Activated CD4-positive, alpha-beta T cell treated with anti-CD3 and anti-CD28 coated beads, Interleukin-2, amount 50 U/mL, for 16 hours (primary cell): ENCODE measurements at places on chromosomes 11 and 22.

DNA sequence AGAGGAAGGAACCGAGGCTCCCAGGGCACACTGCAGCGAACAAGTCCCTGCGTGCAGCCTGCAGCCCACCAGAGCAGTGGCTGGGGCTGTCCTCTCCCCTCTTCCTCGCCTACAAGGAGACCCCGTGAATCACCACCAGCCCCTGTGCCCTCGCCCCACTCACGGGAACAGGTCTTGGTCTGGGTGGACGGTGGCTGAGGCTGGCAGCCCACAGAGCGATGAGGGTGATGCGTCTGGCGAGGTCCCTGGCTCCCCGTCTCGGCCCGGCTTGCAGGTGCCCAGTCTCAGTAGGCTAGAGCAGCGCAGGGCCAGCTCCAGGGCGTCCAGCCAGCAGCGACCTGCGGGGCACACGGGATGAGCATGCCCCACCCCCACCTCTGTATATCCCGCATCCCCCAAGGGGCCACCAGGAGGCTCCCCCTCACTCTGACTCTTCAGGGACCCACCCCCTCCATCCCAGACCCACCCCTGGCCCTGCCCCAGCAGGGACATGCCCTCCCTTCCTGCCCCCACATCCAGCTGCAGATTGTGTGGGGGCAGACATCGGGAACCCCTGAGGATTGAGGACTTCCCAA is 50.5 kb upstream of the CARS1 start:
- no peak for DNase-seq

DNA sequence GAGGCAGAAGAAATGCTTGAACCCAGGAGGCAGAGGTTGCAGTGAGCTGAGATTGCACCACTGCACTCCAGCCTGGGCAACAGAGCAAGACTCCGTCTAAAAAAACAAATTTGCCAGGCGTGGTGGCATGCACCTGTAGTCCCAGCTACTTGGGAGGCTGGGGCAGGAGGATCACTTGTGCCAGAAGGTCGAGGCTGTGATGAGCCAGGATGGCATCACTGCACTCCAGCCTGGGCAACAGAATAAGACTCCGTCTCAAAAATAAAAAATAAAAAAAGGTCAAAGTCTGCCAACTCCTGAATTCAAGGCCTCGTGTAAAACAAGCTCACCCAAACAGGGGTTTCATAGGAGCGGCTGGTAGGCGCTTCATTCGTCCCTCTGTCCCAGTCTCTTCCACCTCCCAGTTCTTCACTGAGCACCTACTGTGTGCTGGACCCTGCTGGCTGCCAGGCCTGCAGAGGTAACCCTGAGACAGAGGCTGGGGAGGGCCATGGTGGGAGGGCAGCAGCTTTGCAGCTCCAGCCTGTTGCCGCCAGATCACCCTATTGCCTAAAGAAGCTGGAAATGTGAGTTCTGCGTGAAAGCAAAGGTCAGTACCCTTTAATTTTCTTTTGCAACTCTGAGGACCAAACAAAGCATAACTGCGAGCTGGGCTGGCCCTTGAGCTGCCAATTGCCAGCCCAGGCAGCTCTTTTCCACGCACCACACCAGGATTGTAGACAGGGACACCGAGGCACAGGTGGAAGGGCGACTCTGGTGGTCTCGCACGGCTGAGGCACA is 15.3 kb downstream of the RPL3 start:
- no peak for DNase-seq

DNA sequence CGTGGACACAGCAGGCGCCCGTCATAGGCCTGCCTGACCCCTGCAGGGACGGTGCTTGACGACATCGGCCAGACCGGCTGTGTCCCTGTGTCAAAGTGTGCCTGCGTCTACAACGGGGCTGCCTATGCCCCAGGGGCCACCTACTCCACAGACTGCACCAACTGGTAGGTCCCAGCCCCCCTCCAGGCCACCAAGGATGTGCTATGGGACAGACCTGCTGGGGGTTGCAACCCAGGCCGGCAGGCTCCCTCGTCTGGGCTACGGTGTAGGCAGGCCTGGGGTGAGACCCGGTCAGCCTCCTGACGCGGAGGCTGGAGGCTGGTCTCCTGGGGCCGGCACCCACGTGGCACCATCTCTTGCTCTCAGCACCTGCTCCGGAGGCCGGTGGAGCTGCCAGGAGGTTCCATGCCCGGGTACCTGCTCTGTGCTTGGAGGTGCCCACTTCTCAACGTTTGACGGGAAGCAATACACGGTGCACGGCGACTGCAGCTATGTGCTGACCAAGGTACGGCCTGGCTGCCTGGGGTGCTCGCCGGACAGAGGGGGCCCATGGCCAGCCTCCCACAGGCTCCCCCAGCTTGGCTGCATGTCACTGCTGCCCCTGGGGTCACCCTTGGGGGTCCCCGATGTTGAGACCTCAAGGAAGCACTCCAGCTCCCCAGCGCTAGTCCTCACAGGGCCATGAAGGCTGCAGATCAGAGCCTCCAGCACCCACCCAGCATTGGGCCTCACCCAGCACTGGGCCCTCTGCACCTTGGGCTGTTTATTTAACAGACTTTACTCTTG is 7.7 kb downstream of the MUC5AC start:
- DNase-seq, result no peak

DNA sequence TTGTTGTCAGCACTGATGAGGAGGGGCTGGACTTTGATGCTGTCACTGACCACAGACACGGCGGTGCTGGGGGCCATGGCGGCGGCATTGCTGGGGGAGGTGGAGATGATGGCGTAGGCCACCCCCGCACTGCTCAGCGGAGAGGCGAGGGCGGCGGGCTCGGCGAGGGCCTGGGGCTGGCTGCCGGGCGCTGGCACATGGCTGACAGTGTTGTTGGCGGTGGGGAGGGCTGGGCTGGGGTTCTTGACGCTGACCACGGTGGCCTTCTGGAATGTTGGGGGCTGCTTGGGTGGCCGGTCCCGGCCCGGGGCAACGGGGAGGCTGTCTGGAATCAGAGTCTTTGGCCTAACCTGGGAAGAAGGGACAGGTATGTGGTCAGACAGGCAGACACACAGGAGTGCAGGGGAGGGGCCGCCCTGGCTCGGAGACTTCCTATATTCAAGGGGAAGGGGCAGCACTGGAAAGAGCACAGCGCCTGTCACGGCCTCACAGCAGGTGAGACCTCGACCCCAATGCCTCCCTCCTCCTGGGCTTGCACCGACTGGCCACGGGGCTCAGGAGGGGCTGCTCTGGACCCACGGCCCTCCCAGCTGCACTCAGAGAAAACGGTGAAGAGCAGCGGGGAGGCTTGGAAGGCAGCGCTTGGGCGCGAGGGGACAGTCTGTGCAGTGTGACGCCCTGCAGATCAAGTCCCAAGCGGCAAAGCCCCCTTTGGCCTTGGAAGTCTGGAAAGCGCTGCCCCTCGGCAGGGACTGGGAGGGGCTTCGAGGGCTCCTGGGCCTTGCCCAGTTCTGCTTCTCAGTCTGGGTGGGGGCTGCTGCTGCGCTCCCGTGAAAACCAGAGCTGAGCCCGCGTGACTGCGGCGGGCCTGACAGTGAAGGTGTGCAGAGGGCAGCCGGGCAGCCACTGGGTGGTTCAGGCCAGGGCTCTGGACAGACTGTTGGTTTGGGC is 93.2 kb downstream of the PHF21B start:
- no peak for DNase-seq

DNA sequence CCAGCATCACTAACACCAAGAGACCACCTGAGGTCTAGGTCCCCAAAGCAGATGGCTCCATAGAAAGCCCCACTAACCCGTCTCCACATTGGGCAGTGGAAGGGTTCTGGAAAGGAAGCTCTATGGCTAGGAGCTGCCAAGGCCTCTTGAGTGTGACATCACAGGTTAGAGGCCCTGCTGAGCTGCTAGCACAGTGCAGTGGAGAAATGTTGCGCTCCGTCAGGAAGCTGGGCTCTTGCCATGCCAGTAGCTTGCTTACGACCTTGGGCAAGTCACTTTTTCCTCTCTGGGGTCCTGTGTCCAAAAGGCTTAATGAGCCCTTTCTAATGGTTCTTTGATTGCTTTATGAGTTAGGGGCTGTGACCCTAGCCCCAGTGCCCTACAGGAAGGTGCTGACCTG is 10.6 kb downstream of the PIK3IP1 start:
- DNase-seq, result no peak

GRCh38 chr22:44024288-44024921 is at the start of gene PARVB:
Gene PARVB (plus strand): TSS chr22:44024302. CDS start chr22:44024340, 38 bp downstream.
- peak; percentile 31 for DNase-seq

GRCh38 chr11:47050284-47050683 is 113.7 kb downstream of the CSTPP1 start:
- DNase-seq, result no peak

- DNase-seq, result no peak
Measured at GRCh38 chr11:2846056-2846455, 39.5 kb downstream of the CDKN1C start.

DNA sequence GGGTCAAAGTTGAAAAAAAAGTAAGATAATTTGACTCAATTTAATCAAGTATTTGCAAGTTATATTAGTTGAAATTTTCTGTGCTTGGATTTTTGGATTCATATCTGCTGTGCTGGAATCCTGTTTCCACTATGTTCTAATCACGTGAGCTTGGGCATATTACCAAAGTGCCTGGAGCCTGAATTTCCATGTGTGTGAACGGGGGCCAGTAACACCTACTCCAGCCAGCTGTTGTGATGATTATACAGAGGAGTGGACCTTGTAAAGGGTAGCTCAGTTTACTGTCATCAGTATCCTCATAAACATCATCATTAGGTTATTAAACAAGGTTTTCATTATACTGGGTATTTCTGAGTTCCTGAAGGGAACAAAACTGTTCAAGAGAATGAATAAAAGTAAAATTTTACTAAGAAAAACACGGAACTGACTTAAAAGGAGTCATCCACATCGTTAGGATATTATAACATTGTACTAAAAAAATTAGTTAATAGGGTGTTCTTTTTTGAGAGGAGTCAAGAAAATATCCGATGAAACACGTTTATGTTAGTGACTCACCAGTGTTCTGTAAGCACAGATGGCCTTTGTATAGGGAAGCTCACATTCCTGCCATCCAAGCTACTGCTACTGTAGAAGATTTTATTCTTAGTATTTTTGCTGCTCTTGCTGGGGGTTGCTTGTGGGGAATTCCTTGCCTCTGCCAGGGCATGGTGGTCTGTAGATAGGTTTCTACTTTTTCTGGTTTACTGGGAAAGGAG is 144.1 kb downstream of the ARHGAP42 start:
- no peak for DNase-seq

DNA sequence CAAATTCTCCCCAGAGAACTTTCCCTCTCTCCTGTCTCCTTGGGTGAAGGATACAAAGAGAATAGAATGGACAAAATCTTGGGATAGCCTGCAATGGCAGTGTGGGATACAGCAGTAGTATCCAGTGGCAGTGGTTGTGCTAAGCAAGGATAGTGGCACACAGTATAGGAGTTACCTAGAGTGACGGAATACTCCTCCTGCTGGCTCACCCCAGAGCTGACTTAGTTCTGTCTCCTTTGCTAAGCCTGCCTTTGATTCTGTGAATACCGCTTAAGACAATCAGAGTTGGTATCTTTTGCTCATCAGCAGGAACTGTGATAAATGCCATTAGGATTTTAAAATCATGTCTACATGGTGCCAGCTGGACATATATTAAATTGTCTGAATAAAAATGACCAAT is 404.3 kb downstream of the JRKL start:
- no peak for DNase-seq

DNA sequence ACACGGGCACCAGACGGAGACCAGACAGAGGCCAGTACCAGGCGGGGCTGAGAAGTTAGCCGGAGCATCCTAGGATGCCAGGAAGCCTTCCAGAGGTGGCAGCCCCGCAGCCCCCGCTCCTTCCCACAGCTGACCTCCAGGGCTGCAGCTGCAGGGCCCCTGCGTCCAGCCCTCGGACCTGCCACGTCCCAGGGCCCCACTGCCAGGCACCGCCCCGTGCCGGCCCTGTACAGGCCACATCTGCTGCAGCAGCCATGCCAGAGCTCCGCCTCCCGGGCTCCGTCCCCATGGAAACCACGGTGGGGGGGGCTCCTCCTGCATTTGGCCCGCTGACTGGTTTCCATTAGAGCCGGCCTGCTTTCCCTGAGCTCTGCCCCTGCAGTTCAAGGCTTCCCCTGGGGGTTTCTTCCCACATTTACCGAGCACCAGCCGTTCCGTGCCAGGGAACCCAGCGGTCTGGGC is 62.5 kb upstream of the PPARA start:
- DNase-seq, result no peak

- no peak for DNase-seq
Measured at GRCh38 chr11:111765320-111765983, 737 bp downstream of the PPP2R1B start.

- DNase-seq, result no peak
Measured at GRCh38 chr22:49357661-49358440, 469.8 kb downstream of the BRD1 start.

GRCh38 chr22:30356449-30357235 is at the start of the genes CCDC157 and SF3A1:
Gene CCDC157 (plus strand): TSS chr22:30357007. CDS start chr22:30366001, 8,994 bp downstream.
Gene SF3A1 (minus strand): TSS chr22:30356894. CDS start chr22:30356792, 102 bp downstream.
- peak; percentile 93 for DNase-seq

DNA sequence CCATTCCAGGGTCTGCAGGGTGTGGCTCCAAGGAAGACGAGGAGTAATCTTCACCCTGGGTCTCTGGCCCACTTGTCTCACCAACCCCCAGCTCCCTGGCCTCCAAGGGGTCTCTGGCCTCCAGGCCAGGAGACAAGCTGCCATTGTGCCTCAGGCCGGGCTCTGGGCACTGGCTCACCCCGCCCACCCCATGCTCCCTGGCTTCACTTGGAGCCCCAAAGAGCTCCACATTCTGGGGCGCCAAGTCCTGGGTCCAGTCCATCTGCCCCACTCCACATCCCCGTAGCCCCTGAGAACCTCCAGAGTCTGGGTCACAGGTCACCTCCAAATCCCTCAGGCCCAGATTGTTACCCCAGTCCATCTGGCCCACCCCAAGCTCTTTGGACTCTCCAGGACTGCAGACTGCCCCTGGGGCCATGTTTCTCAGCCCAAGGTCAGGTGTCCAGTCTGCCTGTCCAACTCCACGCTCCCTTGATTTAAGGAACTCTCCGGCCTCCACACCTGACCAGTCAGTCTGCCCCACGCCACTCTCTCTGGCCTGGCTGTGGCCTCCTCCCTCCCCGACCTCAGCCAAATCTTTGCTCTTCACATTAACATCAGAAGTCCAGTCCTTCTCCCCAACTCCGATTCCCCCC is 16.2 kb downstream of the TNKS1BP1 start:
- no peak for DNase-seq

DNA sequence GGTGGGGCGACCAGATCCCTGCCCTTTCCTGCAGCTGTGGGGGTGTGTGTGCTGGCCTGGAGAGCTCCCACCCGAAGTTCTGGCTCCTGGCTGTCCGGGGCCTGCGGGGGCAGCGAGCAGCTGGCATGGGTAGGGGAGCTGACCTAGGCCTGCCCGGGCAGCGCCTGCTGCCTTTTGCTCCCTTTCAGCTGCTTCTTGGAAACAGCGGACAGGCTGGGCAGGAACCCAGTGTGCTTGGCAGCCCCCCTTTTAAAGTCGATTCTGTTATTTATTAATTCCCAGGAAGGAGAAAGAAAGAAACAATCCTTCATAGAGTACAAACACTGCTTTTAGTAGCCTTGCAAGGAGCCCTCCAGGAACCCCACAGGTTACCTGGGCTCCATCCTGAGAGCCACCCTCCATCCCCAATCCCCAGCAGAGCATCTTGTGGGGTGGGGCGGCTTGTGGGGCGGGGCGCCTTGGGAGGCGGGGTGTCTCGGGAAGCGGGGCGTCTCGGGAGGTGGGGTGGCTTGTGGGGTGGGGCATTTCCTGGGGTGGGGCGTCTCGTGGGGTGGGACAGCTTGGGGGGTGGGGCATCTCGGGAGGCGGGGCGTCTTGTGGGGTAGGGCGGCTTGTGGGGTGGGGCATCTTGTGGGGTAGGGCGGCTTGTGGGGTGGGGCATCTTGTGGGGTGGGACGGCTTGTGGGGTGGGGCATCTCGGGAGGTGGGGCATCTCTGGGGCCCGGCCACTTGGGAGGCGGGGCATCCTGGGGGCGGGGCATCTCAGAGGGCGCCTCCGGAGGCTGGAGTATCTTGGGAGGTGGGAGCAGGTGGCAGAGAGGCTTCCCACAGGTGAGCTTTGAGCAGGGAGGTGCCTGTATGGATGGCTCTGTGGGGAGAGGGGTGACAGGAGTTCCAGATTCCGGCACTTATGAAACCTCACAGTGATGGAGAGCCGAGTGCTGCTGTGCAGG is 7.0 kb downstream of the CD81 start:
- peak; percentile 41 for DNase-seq
